ENCODE measurements at places on chromosomes 5 and 9.

DNA sequence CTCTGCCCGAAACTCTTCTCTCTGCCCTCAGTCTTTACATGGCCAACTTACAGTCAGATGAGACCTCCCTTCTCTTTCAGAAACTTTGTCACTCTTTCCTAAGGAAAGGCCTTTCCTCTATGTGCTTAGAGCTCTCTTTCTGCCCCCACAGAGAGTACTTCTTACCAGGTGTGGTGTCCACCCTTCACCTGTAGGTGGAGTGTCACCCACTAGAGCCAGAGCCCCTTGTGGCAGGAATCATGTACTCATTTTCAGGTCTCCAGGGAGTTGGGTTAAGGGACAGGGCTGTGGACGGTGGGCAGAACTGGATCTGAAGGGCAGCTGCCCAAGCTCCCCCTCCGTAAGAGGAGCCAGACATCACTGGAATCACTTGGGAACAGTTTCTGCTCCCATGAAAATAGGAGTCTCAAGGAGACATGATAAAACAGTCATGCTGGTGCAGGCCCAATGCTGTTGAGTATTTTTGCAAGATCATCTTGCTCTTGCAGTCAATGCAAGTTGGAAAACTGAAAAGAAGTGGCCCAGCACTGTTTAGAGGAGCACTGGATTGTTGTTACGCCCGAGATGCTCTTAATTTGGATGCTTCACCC is 436.7 kb downstream of the ZSWIM6 start:
- DNase-seq = peak; percentile 77

DNA sequence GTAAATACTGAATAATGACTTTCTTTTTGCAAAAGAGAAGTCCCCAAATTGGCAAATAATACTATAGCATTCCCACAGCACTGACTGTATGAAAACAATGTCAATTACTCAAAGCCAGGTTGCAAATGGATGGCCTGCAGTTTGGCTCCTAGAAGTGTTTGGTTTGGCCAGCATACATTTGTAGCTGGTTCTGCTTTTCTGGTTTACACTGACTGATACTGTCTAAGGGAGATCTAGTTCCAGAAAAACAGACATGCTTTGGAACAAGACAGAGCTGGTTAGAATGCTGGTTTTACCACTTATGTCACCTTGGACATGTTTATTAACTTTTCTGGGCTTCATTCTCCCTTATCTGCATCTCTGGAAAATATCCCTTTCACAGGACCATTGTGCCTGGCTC is 81.5 kb upstream of the TRPM3 start:
- no peak for DNase-seq

DNA sequence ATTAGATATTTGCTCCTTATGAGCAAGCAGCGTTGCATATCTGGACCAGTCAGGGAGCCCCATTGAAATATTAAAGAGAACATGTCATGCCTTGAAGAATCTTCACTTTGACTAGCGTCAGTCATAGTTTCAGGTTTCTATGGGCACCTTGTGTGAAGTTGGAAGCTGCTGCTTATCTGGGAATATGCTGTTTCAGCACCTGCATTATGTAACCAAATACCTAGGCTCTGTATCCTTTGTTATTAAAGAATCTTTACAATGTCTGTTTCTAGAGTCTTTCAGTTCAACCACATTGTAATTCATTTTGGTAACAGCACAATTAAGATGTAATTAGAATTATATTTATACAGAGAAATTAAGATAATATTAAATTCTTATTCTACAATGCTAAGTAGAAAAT is 818.8 kb upstream of the TYRP1 start:
- DNase-seq = no peak

- no peak for DNase-seq
Measured at GRCh38 chr9:2227144-2227867, 212.2 kb downstream of the SMARCA2 start.

- peak; percentile 48 for DNase-seq
Measured at GRCh38 chr5:58043032-58043945, 416.6 kb downstream of the PLK2 start.

DNA sequence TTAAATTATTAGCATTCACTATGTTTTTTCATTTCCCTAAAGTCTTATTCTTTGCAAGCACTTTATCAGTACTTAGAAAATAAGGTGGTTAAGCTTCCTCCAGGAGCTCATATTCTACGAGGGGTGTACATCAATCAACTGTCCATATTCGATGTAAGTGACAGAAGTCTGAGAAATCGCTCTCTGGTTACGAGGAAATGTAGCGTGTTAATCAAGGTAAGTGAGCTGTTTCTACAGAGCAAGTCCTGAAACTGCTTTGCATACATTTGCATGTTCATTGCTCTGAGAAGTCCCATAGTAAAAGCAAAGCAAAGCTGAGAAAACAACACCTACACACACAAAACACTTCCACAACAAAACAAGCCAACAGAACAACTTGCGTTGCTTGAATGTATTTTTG is 893.9 kb upstream of the DMAC1 start:
- no peak for DNase-seq

- no peak for DNase-seq
Measured at GRCh38 chr9:99964336-99964735, 57.9 kb downstream of the STX17 start.

- DNase-seq = no peak
Measured at GRCh38 chr5:172848419-172848818, 14.4 kb downstream of the ERGIC1 start.

DNA sequence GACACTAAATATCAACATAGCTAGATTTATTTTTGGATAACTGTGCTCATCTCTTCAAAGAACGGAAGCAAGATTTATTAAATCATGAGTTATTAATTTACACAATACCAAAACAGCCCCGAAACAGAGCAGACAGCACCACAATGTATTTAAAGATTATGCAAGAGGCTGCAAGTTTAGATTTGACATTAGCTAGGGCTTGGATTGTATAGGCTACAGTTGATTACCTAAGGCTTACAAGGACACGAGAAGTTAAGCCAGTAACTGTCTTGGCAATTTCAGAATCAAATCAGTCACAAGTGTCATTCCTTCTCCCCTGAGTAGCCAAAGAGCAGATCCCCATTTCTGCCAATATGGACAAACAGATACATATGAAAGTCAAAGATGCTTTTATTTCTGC is 152.6 kb downstream of the MED27 start:
- DNase-seq = no peak
